ENCODE measurements at places on chromosomes 13 and 19.

DNA sequence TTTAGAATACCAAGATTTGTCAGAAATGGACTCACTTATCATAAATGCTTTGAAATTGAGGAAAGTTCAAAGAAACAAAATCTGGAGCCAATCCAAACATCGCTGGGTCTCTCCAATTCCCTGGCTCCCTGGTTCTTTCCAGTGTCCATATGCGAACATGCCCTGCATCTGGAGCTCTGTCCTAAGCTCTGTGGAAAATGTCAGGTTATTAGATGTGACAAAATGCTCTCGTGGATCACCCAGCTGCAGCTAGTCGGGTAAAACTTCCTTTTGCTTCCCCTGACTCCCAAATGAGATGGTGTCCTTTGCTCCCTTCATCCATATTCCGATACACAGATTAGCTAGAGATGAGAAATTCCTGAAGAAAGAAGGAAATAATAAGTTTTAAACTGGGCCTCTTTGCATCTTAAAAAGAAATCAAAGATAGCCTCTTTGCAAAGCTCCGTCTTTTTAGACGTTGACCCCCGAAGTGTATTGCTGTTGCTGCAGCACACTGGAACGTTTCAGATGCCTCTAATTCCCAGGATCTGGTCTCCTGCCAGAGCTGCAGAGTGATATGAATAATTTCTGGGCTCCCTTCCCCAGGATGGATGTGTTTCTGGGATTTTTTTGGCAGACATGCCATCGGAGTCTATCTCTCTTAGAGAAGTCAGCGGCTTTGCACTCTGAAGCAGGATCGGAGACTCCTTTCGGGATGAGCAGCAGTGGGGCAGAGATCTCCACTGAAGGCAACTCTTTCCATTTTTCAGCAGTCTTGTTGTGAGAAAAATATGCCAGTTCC is 102.9 kb downstream of the TEX26 start:
- DNase-seq, result no peak

DNA sequence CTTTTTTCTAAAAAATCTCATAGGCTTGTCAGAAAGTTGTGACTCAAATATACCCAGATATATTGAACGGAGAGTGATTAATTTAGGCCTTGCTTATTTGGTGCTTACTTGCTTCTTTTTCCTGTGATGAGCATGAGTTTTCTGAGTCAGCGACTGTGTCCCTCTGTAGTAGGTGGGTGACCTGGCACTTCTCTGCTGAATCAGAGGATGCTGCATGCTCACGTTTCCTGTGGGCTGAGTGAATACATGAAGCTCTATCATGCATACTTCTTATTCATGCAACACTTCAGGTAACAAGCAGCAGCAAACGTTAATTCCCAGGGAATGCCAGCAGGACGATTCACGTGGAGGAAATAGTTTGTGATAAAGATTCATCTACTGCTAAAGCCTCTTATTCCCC is 245.0 kb downstream of the KLF5 start:
- no peak for DNase-seq

DNA sequence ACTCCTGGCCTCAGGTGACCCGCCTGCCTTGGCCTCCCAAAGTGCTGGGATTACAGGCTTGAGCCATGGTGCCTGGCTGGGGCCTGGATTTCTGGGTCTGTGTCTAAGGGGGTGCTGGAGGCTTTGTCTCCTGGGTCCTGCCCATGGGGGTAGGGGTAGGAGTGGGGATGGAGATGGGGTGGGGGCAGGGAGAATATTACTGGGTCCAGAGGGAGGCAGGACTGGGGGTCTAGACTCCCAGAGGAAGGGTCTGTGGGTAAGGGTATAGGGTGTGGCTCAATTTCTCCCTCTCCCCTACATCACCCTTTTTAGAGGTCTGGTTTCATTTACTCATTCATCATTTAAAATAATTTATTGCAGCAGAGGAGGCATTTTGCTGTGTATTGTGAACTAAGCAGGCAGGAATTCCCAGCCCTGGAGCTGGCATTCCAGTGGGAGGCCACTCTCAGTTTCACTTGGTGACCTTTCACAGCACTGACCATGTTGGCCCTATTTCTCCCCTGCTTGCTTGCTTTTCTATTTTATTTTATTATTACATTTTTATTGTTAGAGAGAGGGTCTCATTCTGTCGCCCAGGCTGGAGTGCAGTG is 810 bp upstream of the NFKBID start:
- no peak for DNase-seq

DNA sequence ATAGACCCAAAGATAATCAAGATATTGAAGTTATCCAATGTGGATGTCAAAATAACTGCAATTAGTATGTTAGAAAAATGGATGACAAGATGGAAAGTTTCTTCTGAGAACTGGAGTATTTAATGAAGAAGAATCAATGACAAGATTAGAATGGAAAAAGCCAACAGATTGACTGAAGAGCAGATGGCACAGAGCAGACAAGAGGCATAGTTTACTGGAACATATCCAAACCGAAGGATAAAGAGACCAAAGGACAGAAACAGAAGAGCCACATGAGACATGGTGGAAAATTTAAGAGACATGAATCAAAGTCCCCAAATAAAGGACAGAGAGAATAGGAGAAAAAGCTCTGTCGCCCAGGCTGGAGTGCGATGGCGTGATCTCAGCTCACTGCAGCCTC is 89.6 kb upstream of the RXFP2 start:
- no peak for DNase-seq

- DNase-seq, result no peak
Measured at GRCh38 chr13:36639610-36640009, 34.2 kb upstream of the SERTM1 start.

- DNase-seq, result no peak
Measured at GRCh38 chr13:95793018-95793555, 116.1 kb downstream of the DNAJC3 start.

DNA sequence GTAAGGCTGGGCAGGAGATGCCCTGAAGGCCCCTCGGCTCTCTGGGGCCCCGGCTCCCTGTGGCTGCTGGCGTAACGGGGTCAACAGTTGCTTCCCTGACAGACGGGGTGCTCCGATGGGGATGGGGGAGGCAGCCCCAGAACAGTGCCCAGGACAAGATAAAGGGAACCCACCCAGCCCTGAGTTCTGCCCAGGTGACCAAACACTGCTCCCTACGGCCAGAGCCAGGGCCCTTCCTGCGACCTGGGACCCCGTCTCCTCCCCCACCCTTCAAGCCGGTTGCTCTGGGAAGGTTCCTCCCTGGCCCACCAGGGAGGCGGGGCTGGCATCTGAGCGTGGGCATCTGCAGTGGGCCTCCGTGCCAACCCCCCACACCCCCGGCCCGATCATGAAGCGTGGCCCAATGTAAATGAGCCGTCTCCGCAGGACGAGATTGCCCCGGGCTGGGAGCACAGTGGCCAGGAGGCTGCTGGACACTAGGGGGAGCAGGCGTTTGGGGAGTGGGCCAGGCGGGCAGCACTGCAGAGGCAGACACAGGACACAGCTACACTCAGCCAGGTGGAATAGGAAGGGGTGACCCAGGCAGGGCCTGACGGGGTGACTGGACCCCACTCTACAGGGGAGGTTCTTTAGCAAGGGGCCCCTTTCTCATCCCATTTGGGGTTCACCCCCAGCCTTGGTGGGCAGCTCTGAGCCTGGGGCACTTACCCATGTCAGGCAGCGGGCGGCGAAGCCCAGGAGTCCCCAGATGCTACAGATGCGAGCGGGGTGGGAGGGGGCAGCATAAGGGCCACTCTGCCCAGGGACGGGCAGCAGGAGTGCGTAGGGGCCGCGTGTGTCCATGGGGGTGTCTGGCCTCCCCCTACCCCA is 1.2 kb upstream of the NKPD1 start:
- DNase-seq, result peak; percentile 44

- no peak for DNase-seq
Measured at GRCh38 chr13:112486386-112487126, 101.4 kb downstream of the TUBGCP3 start.

DNA sequence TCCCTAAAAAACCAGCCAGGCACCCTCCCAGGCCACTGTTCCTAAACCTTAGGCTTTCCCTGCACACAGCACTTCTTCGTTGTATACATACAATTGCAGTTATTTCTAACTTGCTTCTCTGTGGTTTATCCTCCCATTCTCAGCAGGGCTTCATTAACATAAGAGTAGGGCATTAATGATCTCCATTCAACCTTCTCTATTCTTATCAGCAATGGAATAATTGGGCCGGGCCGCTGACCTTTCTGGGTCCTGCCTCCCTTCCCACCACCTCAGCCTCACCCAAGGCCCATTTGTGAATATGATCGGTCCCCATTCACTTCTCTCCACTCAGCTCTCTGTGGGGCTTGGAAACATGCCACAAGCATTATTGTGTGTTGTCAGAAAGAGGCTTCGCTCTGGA is 184.2 kb downstream of the SUCLA2 start:
- DNase-seq, result no peak

DNA sequence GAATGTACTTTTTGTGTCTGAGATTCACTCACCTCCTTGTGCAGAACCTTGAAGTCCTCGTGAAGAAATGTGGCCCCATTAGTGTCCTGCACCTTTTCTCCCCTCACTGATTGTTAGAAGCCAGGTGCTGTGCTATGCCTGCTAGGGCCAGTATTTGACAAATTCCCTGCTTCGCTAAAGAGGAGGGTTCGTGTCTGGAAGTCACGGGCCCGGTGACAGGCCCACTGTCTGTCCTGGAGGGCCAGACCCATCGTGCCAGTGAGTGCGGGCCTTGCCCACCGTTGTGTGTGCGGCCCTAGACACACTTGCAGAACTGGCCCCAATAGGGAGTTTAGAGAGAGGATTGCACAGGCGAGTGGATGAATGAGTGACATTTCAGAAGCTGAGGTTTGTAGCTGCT is 36.8 kb upstream of the GAS6 start:
- DNase-seq, result no peak

DNA sequence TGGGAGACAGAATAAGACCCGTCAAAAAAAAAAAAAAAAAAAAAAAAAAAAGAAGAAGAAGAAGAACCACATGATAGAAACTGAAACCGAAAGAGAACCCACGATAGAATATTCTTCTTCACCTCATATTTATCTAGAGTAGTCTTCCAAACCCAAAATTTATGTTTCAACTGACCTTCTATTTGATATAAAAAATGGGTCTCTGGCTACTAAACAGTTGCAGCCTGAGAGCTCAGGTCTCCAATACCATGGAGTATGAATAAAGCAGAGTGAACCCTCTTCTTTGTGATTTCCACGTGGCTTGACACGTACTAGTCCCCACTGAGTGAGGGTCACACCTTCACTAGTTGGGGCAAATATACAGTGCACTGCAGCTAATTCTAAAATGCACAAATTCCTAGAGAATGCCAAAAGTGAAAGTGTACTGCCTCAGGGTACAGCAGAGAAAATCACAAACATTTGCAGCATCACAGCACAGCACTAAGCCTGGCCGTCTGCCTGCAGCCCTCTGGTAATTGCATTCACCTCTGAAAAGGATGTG is 30.8 kb upstream of the RFC3 start:
- DNase-seq, result no peak

DNA sequence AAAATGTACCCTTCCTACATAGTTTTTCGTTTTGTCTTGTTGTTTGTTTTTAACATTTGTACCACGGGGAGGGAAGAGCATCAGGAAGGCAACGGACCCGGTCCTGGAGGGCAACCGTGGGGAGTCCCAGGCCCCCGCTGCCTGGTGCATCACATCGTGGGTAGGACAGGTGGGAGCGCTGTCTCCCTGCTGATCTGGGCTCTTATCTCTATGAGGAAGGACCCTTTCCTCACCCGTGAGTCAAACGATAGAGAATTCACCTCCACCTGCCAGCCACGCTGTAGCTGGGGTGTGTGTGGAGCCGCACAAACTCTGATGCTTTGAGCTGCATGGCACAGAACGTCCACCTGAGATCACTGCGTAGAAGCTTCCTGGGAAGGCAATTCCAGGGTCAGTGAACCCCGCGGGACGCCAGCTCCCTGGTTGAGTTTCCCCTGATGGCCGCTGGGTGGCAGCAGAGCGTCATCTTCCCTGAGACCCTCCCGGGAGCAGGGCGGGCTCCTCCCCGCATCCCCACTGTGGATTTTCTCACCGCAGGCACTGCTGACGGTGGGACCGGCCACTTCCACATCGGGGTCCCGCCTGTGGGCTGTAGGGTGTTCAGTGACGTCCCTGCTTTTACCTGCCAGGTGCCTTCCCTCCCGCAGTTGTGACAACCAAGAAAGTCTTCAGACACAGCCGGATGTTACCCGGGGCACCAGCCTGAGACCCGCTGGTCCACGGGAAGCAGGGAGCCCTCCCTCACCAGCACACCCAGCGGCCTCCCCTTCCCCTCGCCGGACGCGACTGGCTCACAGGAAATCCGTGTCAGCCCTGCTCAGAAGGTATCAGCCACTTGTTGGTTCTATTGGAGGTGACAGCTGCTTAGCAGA is 54.7 kb downstream of the ZNF787 start:
- peak; percentile 78 for DNase-seq

GRCh38 chr13:60691268-60691667 is 294.2 kb downstream of the TDRD3 start:
- no peak for DNase-seq

GRCh38 chr13:32025730-32026129 is 5.8 kb upstream of the FRY start:
- DNase-seq, result peak; percentile 95

DNA sequence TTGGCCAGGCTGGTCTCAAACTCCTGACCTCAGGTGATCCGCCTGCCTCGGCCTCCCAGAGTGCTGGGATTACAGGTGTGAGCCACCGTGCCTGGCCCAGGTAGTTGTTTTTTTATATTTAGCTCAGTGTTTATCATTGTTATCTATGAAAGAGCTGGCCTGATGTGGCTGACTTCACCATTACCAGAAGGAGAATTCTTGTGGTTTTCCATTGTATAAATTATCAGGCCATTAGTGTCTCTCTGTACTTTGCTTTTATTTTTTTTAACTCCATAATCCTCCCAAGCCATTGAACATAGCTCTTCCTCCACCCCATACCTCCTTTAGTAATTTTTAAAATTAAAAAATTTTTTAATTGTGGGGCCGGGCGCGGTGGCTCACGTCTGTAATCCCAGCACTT is 24.2 kb downstream of the CERS4 start:
- no peak for DNase-seq

DNA sequence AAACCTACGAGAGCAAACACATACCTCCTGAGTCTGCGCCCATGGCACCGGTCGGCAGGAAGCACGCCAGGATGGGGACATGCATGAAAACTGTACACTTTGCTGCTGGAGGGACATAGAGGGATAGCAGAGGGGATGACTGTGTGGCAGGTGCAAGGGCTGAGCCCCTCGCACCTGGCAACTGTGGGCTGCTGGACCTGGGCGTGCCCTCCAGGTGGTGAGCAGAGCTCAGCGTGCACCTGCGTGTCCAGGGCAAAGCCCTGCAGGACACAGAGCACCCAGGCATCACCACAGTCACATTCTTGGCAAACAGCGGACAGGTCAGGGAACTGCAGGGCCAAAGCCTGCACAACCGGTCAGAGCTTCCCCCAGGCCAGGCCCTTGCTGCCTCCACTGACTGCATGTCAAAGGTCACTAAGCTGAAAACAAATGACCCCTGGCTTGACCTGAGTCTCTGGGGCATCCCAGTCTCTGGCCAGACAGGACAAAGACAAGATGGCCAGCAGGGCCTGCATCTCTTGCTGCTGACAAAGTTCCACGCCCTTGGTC is 9.0 kb upstream of the ISYNA1 start:
- DNase-seq, result no peak

Data from NCI-H69 (cell line).